Nucleus accumbens (tissue), 56 donors: ENCODE measurements at places on chromosomes 1 and 21.
A peak's percentile ranks its signal among the peaks of the same experiment; 100 is the strongest.

- DNase-seq: no peak
Measured at GRCh38 chr1:175935566-175936115, 192.2 kb upstream of the TNR start.

- no peak for DNase-seq
Measured at GRCh38 chr1:75732703-75733102, 8.2 kb downstream of the ACADM start.

- DNase-seq: no peak
Measured at GRCh38 chr1:172360985-172361384, 59.5 kb upstream of the C1orf105 start.

GRCh38 chr1:98669355-98670296, 8.1 kb downstream of the SNX7 start:
- no peak for DNase-seq

DNA sequence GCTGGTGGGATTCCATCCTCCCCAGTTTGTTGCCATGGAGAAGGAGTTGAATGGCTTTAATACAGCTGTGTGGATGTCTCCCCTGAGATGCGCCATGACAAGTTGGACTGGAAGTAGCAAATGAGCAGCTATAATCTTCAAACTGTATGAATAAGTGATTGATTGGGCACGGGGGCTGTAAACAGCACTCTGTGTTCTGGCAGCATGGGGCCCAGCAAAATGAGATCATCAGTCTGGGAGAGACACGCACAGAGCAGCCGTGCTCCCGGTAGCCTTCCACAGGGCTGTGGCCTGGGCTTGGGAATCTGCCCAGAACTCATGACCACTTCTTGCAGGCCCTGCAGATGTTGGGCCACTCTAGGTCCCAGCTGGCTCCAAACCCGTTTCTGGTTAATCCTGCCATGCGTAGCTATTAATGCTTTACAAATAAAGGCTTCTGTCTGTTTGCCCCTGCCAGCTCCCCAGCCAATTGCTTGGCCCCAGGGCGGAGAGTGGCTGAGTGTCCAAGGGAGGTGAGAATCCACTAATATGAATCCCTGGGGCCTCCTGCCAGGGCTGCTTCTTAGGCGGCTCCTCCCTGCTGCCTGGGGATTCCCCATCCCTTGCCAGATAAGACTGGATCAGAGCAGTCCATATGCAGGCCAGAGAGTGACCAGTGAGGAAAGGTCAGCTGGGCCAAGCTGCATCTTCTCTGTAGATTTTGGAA, 642.9 kb downstream of the AJAP1 start:
- peak; percentile 74 for DNase-seq

DNA sequence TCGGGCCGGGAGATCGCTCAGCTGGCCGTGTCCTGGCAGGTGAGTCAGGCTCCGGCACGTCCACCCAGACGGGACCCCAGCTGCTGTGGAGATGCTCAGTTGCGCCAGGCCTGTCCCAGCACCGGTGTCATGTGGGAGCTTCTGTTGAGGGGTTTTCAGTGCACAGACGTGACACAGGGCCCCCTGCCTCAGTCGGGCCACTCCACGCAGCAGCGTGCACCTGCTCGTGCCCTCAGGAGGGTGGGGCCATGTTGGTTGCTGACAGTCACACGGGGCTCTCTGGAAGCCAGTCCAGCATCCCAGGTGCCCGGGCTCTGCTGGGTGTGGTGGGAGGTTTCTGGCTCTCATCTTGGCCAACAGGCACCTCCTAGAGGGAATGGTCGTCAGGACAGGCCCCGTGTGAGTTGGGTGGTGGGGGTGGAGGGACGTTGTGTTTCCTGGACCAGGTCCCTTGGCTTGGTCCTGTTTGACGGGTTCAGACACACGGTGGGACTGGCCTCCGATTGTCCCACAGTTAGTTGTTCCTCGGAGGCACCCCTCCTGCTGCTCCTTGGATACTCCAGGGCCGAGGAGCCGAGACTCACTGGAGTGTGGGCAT, 19.2 kb downstream of the ATAD3B start:
- no peak for DNase-seq

DNA sequence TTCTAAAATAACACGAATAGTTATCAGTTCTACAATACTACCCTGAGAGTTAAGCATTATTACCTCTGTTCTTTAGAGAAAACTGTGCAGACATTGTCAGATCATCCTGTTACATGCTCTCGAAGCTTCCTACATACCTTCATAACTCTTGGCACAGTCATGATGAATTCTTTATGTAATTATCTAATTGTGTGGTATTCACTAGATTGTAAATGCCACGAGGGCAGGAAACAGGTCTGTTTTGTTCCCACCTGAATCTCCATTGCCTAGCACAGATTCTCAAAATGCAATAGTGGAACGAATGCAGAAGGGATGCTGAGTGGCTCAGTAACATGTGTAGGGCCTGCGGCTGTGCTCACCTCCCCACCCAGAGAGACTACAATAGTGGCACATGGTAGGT, 3.4 kb downstream of the SYT2 start:
- DNase-seq: no peak

DNA sequence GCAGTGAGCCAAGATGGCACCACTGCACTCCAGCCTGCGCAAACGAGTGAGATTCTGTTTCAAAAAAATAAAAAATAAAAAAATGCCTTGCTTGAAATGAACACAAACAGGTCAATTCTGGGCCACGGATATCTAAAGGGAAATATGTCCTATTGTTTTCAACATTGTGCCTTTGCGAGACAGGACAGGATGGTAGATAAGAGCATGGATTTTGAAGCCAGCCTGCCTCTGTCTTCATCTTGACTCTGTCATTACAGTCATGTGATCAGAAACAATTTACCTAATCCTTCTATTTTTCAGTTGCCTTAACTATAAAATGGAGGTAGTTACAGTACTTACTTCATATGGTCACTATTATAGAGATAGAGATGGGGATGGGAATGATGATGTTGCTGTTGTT, 56.7 kb upstream of the ZSWIM5 start:
- no peak for DNase-seq

- no peak for DNase-seq
Measured at GRCh38 chr1:1599935-1600860, at the start of gene FNDC10. Gene FNDC10 (minus strand): TSS chr1:1600135. CDS start chr1:1600015, 120 bp downstream.

DNA sequence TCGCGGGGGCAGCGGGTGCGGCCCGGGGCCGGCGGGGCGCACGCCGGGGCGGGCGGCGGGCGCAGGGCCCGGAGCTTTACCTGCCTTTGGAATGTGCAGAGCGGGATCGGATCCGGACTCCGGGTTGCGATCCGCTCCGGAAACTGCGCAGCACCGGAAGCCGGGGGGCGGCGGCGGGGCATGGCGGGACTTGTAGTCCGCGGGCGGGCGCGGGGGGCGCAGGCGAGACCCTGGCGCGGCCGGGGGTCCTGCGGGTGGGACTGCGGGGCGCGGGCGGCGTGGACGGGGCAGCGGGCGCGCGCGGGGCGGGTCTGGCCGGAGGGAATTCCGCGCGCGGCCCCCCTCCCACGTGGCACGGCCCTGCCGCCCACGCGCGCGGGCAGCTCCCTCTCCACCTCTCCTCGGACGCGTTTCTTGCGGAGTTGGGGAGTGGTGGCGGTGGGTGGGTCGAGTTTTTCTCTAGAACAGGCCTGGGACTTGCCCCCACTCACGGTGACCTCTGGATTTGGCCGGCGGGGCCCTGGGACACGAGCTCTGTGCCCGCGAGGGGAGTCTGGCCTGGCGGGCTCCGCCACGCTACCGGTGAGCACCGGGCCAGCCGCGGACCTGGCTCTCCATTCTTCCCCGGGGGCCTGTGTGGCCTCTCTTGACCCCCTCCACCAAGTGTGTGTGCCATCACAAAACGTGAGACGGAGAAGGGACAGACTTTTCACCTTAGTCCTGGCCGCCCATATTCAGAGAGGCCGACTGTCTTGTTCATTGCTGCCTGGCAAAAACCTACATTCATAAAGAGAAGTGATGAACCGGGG, at the start of gene PRDM15:
Gene PRDM15 (minus strand): TSS at position 155 of the 809 bp plus-strand sequence. CDS start 18,981 bp downstream, outside the sequence.
- DNase-seq: peak; percentile 43

DNA sequence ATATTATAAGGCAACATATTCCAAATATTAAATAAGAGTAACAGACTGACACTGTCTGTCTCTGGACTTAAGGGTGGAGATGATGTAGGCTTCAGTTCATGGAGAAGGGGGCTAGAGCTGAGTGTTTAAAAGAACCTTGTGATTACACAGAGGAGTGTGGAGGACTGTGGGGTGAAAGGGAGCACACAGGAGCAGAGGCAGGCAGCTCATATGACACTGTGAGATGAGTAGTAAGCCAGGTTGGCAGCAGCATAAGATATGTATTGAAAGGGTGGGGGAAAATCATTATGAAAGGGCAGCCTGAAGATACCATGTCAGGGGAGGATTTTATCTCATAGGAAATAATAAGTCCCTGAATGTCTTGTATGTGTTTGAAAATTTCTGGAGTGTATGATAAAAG, 104.5 kb downstream of the AK5 start:
- DNase-seq: no peak

DNA sequence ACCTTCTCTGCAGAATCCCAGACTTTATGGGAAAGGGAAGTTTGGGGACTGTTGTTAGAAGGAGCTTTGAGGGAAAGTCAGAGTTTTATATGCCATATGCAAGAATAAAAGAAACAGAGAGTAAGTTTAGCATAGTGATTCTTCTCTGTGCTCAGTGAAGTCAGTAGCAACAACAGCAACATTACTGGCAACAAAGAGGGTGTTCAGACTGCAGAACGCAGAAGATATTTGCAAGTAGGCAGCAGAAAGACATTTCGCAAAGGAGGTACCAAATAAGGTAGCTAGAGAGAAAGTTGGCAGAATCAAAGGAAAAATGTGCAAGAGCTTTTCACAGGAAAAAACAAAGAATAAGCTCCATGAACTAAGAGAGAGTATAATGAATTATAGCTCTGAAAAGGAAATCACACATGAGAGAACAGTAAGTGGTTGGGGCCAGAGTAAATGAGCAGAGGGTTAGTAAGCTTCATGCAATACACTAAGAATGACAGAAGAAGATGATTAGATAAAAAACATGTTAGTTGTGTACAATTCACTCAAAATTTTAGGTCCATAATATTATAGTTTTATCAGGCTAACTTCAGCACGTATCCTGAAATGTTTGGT, 98.1 kb downstream of the NEGR1 start:
- DNase-seq: no peak

DNA sequence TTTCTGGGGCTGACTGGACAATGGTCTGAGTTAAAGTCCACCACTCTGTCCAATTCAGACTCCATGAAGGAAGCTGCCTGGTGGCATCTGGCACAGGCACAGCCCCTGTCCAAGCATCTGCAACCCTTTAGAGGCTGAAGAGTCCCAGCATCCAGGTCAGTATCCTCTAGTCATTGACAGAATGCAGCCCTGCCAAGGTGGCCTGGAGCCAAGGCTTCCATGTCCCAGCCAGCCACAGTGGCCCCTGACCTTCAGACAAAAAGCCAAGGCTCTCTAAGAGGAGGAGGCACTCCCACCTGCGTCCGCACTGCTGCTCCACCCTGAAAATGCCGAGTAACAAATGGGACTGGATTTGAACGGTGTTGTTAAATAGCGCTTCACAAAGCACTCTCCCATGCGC, 49.4 kb downstream of the KCNN3 start:
- DNase-seq: no peak

- DNase-seq: no peak
Measured at GRCh38 chr1:36134031-36134430, 9.0 kb upstream of the COL8A2 start.

GRCh38 chr1:226671277-226671676, 67.8 kb downstream of the ITPKB start:
- no peak for DNase-seq

GRCh38 chr1:103180660-103181059, 72.3 kb upstream of the COL11A1 start:
- no peak for DNase-seq
